ENCODE measurements at places on chromosomes 4 and X.

DNA sequence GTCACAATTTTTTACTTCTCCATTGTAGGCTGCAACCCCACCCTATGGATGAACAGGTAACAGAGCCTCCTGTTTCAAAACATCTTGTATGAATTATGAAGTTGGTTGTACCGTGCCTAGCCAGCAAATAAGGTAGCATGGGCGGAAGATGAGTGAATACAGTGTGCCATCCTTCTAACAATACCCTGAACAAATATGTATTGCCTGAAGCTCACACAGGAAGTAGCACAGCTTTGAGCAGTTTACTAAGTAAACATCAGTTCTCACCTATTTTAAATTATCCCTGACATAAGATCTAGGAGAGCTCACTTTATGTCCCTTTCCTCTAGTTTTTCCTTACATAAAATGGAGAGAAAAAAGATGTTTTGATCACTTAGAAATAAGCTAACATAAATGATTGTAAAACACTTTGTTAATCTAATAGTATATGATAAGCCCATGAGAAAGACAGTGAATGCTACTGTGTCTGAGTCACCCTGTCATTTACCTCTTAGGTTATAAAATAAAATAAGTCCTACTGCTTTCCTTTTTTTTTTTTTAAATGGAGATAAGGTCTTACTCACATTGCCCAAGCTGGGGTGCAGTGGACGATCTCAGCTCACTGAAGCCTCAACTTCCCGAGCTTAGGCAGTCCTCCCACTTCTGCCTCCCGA, 36.6 kb downstream of the GRSF1 start:
- DNase-seq: no peak

GRCh38 chr4:97507587-97508245, 635.6 kb downstream of the STPG2 start:
- DNase-seq: no peak

- no peak for DNase-seq
Observed at GRCh38 chrX:43349363-43349762, 306.7 kb upstream of the MAOA start.

DNA sequence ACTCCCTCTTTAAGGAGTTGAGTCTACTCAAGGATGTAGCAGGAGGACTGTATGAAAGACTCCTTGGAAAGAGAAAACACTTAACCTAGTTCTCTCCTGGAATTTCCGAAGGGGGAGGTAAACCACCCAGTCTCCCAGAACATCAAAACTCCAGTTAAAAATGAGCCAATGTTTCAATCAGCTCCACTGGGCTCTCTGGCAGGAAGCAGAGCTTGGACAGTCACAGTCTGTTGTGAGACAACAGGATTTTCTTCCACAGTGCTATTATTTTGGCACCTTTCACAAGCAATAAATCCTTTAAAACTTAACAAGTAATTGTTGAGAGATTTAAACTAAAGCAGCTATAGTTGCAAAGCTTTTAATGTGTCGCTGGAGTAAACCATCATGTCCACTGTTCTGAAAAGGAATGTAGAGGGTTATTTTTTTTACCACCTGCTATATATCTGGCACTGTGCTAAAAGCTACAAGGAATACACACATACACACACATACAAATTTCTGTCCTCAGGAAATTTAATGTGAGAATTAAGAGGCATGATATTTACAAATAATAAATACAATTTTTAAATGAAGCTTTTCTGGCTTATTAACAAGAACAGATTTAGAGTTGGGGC, 229.2 kb upstream of the INTU start:
- no peak for DNase-seq

GRCh38 chrX:46791927-46792809, 33.2 kb upstream of the SLC9A7 start:
- no peak for DNase-seq

DNA sequence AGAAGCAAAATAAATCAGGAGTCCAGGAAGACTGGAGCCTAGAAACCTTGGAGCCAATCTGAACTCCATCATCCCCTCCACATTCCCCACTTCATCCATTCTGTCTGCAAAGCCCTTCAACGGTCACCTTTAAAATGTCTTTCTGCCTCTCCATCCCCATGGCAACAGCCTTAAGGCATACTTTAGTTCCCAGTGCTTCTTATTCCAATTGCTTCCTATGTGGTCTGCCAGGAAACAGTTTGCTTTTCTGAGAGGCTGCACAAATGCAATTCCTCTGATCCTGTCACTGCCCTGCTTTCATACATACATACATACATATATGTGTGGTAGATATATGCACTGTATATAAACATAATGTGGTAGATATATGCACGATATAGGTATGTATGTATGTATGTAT, 786 bp upstream of the MAGEH1 start:
- no peak for DNase-seq

- no peak for DNase-seq
Observed at GRCh38 chrX:38627683-38628082, 66.3 kb downstream of the TSPAN7 start.

GRCh38 chrX:81791086-81791485, 589.2 kb downstream of the SH3BGRL start:
- no peak for DNase-seq

- no peak for DNase-seq
Observed at GRCh38 chr4:36386691-36387090, 105.3 kb downstream of the DTHD1 start.

DNA sequence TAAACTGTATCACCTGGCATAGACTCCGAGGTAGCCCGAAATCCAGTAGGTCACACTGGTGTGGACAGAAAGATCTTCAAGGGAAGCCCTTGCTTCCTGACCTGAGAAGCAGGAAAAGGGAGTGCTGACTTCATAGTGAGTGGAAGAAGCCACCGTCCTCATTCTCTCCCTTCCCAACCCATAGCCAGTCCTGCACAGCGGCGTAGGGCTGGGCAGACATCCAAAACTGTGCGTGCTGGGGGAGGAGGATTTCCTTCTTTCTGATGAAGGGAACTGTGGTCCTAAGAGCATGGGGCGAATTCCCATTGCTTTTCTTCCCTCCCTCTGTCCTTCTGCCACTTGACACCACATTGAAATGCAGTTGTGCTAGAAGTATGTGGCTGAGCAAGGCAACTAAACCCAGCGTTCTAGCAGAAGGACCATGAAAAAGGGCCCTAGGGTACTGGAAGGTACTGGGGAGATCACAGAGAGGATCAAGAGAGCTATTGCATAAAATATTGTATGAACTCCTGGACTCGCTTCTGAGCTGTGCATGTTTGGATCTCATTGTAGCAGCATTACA, 66.9 kb downstream of the STOX2 start:
- DNase-seq: no peak

GRCh38 chr4:59597536-59598329, 1602.4 kb upstream of the ADGRL3 start:
- DNase-seq: no peak

GRCh38 chr4:139732991-139733570, 67.5 kb downstream of the MGST2 start:
- no peak for DNase-seq

DNA sequence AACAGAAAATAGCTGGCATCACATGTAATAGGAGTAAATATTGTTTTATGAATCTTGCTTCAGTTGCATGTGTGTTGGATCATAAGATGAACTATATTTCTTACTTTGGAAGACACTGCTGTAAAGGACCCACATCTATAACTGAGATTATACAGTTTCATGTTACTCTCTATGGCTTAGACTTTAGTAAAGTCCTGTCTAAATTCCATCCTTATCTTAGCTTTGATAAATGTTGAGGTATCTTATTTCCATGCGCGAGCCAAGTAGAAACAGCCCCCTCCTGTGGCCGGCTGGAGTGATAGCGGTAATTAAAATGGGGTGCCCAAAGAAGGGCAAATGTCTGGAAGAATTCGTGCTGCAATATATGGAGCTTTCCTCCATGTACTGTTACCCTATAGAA, 43.0 kb downstream of the CCDC158 start:
- DNase-seq: no peak

DNA sequence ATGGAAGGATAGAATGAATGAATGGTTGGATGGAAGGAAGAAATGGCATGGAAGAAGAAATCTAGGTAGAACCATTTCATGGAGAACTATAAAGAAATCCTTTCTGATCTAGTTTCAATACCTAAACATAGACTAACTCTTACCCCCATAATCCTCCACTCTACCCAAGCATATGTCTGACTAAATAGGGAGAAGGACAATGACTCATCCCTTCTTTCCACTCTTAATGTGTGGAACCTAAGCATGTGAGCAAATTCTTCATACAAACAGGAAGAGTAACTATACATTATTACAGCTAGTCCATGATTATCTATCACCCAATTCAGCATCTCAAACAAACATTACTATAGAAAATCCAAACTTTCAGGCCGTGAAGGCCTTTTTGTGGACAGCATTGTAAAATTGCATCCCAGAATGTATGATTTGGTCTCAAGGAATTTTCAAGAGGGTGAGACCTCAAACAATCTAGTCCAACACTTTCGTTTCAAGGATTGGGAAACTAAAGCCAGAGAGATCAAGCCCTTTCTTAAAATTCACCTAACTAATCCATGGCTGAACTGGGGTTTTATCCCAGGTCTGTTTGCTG, 11.2 kb downstream of the C1QTNF7 start:
- no peak for DNase-seq

GRCh38 chrX:105845631-105846030, 23.3 kb downstream of the NRK start:
- no peak for DNase-seq

- DNase-seq: no peak
Observed at GRCh38 chr4:53748328-53748772, 157.1 kb upstream of the LNX1 start.

GRCh38 chr4:151165205-151166000, 66.0 kb downstream of the RPS3A start:
- no peak for DNase-seq

GRCh38 chr4:146343199-146343598, 128.9 kb downstream of the REELD1 start:
- DNase-seq: no peak

DNA sequence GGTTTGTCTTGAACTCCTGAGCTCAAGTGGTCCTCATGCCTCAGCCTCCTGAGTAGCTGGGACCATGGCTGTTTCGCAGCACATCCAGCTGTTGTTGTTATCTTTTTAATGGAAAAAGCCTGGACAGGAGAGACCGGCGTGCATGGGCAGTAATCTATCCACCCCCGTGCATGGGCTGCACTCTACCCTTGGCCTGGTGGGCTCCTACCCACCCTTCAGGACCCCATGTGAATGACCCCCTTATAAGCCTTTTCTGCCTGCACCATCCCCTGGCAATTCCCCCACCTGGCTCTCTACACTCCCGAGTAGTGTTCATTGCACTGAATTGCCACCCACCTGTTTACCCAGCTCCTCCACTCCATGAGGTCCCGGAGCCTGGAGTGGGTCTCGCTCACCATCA, 18.9 kb upstream of the HTRA3 start:
- no peak for DNase-seq

- no peak for DNase-seq
Observed at GRCh38 chr4:180832073-180832472, 1411.1 kb upstream of the TENM3 start.

- DNase-seq: no peak
Observed at GRCh38 chr4:68951806-68952585, 392 bp upstream of the UGT2A3 start.

DNA sequence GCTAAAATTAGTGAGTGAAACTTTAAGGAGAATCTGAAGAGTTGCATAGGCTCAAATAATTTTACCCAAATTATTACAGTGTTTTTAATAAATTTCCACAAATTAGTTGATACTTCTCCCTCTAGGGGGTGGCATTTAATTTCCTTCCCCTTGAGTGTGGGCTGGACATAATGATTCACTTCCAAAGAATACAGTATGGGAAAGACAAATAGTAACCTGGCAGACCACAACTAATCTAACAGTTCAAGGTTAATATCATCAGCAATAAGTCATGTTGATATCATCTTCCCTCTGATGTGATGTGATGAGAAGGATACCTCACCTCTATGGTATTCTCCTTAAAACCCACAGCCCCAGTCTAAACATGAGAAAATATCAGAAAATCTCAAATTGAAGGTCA, 15.5 kb downstream of the PFKFB1 start:
- DNase-seq: no peak

DNA sequence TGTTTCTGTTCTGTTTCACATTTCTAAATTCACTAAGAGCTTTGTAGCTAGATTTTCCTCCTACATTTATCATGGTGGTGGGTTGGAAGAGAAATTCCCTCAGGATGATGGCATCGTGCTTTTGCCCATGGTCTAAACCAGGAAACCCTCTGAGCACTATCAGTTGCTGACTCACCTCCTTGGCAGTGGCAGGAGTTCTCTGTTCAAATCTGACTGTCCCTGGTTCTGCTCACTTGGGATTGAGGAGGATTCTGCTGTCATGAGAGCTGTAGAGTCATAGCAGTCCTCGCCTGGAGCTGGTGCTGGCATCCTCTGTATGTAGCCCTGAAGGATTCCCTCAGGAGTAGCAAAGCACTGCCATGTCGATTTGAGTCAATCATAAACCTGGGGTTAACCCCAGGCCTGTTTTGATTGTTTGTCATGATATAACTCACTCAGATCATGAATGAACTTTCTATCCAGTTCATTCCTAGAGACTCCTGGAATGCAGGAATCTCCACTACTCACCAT, 9.4 kb downstream of the TEX13A start:
- DNase-seq: no peak

DNA sequence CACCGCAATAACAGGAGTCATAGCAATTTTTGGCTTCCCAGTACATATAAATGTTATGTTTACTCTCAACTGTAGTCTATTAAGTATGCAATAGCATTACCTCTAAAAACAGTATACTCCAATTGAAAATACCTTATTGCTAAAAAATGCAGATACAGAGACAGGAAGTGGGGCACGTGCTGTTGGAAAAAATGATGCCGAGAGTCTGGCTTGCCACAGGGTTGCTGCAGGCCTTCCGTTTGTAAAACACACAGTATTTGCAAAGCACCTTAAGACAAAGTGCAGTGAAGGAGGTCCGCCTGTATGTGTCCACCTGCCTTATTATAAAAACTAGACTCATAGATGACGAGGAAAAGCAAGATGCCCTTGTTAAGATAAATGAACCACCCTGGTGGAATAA, 23.5 kb downstream of the CD99 start:
- no peak for DNase-seq

DNA sequence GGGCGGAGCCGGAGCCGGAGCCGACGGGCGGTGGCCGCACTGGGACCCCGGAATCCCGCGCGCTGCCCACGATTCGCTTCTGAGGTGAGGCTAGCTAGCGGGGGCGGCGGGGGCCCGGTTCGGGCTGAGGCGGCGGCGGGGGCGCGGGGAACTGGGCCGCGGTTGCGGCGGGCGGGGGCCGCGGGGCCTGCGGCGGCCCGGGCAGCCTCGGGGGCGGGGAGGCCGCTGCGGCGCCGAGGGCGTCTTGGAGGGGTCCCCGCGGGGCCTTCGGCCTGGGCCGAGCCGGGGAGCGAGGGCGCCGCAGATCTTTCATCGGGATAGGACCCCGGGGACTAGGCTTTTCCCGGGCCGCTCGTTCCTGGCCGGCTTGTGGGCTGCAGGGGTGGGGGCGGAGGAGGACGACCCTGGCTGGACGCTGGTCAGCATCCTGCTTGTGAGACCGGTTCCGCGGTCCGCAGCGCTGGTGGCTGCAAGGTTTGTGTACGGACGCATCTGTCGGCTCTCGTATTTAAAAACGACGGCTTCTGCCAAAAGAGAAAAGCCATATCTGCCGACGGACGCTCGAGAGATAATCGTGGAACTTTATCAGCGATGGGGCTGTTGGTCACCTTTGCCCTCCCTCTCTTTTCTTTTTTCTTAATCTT, 419 bp downstream of the ADD1 start:
- DNase-seq: no peak
